Astrocyte (in vitro differentiated cells and primary cell): ENCODE measurements at places on chromosomes 7 and 10. TPM values are rescaled to one million over a fixed set of nuclear protein-coding genes. Genes with fewer than 3 reads are reported as not detected.
A peak's percentile ranks its signal among the peaks of the same experiment; 100 is the strongest.

DNA sequence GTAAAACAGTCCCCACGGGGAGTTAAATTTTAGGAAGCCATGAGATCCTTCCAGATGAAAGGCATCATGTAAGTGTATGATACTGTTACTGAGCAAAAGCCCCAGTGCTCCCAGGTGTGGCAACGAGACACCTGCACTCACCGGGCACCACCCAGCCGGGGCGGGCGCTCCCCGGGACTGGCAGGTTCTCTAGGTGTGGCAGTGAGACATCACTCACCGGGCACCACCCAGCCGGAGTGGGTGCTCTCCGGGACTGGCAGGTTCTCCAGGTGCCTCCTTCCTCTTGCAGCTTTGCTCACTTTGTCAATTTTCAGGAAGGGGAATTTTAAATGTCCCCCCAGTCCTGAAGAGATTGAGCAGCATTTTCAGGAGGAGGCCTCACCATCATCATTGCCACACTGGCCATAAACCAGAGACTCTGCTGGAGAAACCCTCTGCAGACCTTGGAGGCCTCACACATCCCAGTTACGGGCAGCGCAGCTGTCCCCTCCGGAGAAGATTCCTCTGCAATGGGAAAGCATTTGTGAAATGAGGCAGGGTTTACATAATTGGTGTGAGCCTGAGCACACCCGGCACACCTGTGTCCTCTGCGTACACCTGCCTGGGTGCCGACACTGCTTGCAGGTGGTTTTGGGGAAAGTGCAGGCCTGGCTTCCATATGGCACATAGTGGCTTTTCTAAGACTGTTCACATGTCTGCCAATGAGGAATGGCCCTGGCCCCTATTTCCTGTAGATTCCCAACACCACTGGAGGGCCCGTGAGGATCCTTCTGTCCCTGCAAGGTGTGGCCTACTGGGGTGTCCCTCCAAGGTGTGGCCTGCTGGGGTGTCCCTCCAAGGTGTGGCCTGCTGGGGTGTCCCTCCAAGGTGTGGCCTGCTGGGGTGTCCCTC is 191.4 kb downstream of the EBF3 start:
- no peaks in the 10 kb centered on the region for H3K36me3 ChIP-seq
- no peak overlapping the region for H3K27ac ChIP-seq
- H3K4me3 ChIP-seq = no peak overlapping the region
- DNase-seq = no peak
- H3K27me3 ChIP-seq = no peaks in the 10 kb centered on the region
- H3K4me1 ChIP-seq = no peaks in the 10 kb centered on the region

GRCh38 chr7:158655931-158656441 is 48.6 kb downstream of the NCAPG2 start:
- peak; percentile 11 for DNase-seq
- H3K4me1 ChIP-seq = peaks cover 6% of the 10 kb centered on the region
- H3K4me3 ChIP-seq = no peak overlapping the region
- no peaks in the 10 kb centered on the region for H3K27me3 ChIP-seq
- peaks cover 6% of the 10 kb centered on the region for H3K36me3 ChIP-seq

DNA sequence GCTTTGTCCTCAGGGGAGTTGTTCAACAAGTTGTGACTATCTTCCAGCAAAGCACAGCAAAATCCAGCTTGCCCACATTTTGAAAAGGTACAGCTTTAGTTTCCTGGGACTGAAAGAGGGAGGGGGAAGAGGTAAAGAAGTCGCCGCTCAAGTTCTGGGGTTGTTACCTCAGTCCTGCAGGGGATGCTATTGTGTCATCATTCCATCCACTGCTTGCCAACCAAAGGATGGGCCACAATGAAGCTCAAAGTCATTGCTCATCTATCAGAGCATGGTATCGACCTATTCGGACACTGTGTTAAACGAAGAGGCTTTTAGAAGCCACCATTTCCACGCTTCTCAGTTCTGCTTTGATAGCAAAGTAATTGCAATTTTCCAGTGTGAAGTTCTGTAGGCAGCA is 34.3 kb downstream of the NPY start:
- no peaks in the 10 kb centered on the region for H3K4me1 ChIP-seq
- no peaks in the 10 kb centered on the region for H3K36me3 ChIP-seq
- H3K27ac ChIP-seq = no peak overlapping the region
- peaks cover 2% of the 10 kb centered on the region for H3K27me3 ChIP-seq
- DNase-seq = no peak

GRCh38 chr10:96643920-96644319 is 57.1 kb upstream of the TM9SF3 start:
- no peaks in the 10 kb centered on the region for H3K4me1 ChIP-seq
- no peaks in the 10 kb centered on the region for H3K36me3 ChIP-seq
- H3K4me3 ChIP-seq = no peak overlapping the region
- no peak overlapping the region for H3K27ac ChIP-seq

- peak overlapping the region; percentile 56 for H3K4me3 ChIP-seq
- H3K4me1 ChIP-seq = peaks cover 8% of the 10 kb centered on the region
- H3K36me3 ChIP-seq = no peaks in the 10 kb centered on the region
- peak; percentile 68 for DNase-seq
- H3K27ac ChIP-seq = no peak overlapping the region
- no peaks in the 10 kb centered on the region for H3K27me3 ChIP-seq
Measured at GRCh38 chr7:12111422-12112405, 99.4 kb upstream of the TMEM106B start.

DNA sequence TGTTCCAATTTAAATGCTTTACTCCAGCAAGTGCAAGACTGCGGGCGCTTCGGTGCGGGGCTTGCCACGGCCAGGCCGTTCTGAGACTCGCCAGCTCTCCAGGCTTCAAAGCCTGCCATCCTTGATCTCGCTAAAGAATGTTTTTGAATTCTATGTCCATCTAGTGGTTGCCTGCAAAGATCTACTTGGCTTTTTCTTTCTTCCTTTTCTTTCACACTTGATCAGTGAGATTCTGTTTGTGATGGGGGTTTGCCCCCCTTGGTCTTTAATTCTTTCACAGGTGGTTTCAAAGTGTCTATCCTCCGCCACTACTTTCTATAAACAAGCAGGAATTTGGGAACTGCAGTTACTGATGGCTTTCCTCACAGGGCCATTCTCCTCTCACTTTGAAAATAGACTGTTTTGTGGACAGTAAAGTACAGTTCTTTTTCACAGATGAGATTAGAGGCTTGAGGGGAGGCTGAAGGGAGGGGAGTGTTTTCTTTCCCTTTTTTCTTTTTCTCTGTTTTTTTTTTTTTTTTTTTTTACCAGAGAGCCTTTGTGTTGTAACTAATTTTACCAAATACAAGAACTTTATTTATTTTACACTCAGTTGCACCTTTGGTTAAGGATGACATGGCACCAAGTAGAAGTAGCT is 15.2 kb upstream of the FBXW4 start:
- H3K27ac ChIP-seq = no peak overlapping the region
- DNase-seq = peak; percentile 6
- no peaks in the 10 kb centered on the region for H3K4me1 ChIP-seq
- H3K4me3 ChIP-seq = no peak overlapping the region

- no peaks in the 10 kb centered on the region for H3K36me3 ChIP-seq
- peaks cover 6% of the 10 kb centered on the region for H3K4me1 ChIP-seq
- no peaks in the 10 kb centered on the region for H3K27me3 ChIP-seq
- DNase-seq = peak; percentile 67
- no peak overlapping the region for H3K27ac ChIP-seq
- H3K4me3 ChIP-seq = no peak overlapping the region
Measured at GRCh38 chr10:25405871-25406270, 231.1 kb downstream of the GPR158 start.

DNA sequence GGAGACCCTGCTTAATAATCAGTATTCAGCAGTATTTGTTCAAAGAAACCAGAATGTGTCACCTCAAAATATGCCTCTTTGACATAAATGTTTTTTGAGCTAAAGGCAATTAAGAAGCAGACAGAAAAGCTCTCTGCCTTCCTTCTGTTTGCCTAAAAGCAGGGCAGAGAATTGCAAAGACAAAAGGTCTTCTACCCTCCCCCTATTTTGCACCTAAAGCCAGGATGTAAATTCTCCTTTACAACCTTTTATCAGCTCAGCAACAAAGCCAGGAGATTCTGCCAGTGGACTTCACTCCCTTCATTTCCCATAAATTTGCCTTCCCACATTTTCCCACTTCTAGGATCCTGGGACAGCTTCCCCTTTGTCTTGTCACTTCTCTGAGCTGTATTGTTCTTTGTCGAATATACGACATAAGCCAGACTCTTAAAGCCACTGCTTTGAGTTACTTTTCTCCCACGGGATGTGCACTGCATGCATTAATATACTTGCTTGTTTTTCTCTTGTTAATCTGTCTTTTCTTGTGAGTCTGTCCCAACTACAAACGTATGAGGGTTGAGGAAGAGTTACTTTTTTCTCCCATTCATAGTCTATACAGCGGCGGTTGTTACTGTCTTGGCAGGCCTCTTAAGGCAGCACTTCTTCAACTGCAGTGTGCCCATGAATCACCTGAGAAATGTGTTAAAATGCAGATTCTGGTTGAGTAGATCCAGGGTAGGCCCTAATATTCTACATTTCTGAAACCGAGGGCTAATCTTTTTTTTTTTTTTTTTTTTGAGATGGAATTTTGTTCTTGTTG is 48.2 kb downstream of the ST8SIA6 start:
- H3K36me3 ChIP-seq = no peaks in the 10 kb centered on the region
- no peak overlapping the region for H3K4me3 ChIP-seq
- no peaks in the 10 kb centered on the region for H3K4me1 ChIP-seq
- no peak overlapping the region for H3K27ac ChIP-seq

- H3K27ac ChIP-seq = no peak overlapping the region
- no peaks in the 10 kb centered on the region for H3K36me3 ChIP-seq
- no peaks in the 10 kb centered on the region for H3K27me3 ChIP-seq
- DNase-seq = no peak
- H3K4me3 ChIP-seq = no peak overlapping the region
Measured at GRCh38 chr7:41375582-41375981, 327.3 kb downstream of the INHBA start.

DNA sequence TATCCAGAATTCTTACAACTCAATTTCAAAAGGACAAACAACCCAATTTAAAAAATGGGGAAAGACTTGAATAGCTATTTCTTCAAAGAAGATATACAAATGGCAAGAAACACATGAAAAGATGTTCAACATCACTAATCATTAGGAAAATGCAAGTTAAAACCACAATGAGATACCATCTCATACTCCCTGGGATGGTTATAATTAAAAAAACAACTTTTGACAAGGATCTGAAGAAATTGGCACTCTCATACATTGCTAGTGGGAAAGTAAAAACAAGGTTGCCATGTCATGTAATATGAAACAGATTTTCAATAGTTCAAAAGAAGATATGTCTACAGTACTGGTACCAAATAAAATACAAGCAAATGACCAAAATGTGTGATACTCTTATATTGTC is 9.0 kb downstream of the OAT start:
- no peaks in the 10 kb centered on the region for H3K4me1 ChIP-seq
- no peak for DNase-seq
- peaks cover 36% of the 10 kb centered on the region for H3K36me3 ChIP-seq

DNA sequence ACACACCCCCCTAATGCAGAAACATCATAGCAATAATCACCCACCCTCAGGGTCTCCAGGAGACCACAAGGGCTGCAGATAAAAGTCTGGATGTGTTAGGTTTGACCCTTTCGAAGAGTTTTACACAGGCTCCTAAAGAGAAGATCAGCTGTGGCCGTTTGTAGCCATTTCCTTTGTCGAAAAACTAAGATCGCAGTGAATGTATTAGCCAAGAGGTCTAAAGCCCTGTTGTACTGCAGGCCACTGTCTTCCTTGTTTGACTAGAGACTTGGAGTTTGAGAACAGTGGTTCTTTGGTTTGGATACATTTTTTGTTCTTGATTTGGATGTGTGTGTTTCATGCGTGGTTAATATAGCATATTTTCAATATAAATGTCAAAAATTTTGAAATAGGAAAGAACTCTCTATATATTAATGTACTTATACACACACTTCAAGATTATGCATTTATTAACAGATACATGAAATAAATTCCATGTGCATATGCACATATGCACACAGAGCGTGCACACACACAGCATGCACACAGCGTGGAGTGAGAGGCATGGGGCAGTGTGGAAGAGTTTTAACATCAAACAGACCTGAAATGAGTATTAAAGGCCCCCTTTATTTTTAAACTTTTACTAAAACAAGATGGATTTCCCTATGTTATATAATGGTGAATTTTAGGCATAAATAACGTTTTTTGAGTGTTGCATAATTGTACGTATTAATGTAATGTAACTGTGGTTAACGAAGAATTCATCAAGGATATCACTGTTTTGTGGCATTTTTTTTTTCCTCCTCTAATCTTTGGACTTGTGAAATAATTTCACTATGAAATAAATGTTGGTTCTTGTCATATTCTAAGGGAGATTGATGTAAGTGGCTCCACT is 2.2 kb downstream of the IKZF1 start:
- no peaks in the 10 kb centered on the region for H3K4me1 ChIP-seq
- no peaks in the 10 kb centered on the region for H3K36me3 ChIP-seq
- H3K4me3 ChIP-seq = no peak overlapping the region
- H3K27ac ChIP-seq = no peak overlapping the region
- H3K27me3 ChIP-seq = peaks cover 40% of the 10 kb centered on the region

DNA sequence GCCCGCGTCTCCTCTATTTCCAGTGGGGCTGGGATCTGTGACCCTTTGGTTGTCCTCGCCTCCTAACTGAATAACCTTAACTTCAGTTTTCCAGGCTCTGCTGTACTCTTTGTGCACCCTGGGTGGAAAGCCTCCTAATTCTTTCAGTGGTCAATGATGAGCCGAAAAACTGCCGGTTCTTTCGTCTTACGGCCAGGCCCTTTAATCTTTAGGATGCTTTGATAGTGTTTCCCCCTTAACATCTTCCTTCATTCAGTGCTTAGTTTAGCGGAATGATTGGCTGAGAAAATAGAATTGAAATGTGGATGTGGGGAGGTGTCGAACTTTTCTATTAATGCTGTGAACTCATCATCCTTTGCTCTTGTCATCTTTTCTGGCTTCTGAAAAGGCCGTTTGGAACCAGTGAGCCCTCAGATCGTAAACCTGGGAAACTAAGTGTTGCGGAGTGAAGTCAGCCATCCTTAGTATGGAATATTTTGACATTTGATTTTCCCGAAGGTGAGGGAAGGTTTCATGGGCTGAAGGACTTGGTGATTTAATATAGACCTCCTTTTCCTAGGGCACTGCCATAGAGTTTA is 847 bp downstream of the GARS1 start:
- H3K4me1 ChIP-seq = peaks cover 14% of the 10 kb centered on the region
- H3K27ac ChIP-seq = peak overlapping the region; percentile 94
- DNase-seq = no peak

DNA sequence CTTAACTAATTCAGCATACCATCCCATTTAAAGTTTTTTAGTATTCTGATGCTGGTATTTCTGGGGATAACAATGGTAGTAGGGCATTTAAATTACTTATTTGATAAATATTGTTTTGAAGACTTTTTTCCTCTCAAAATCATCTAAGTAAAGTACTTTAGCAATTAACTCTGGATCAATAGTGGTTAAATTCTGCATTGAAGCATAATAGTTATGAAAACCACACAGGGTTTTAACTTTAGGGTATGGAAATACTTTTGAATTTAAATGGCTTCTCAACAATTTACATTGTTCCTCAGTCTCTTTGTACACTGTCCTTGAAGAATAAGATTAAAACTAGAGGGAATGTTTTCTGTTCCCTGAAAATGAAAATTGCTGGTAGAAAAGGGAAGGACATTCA is 202.6 kb upstream of the STEAP4 start:
- H3K27me3 ChIP-seq = no peaks in the 10 kb centered on the region
- no peaks in the 10 kb centered on the region for H3K36me3 ChIP-seq
- no peaks in the 10 kb centered on the region for H3K4me1 ChIP-seq
- H3K27ac ChIP-seq = no peak overlapping the region
- no peak for DNase-seq

Gene SAP25
- 1.4 and 1.9 TPM in 2 replicates for total RNA-seq

Gene KDM7A
- 4.9 and 5.4 TPM in 2 replicates for total RNA-seq
